Stimulated activated naive B cell treated with anti-CD40 and anti-IgM and Interleukin-4, amounts not matched to agents 10 μg/mL and 1 μg/mL and 100 μg/mL, for 72 hours (primary cell): ENCODE measurements at places on chromosomes 6 and 20.

- DNase-seq: no peak
Observed at GRCh38 chr20:3358676-3359340, 48.7 kb downstream of the DNAAF9 start.

DNA sequence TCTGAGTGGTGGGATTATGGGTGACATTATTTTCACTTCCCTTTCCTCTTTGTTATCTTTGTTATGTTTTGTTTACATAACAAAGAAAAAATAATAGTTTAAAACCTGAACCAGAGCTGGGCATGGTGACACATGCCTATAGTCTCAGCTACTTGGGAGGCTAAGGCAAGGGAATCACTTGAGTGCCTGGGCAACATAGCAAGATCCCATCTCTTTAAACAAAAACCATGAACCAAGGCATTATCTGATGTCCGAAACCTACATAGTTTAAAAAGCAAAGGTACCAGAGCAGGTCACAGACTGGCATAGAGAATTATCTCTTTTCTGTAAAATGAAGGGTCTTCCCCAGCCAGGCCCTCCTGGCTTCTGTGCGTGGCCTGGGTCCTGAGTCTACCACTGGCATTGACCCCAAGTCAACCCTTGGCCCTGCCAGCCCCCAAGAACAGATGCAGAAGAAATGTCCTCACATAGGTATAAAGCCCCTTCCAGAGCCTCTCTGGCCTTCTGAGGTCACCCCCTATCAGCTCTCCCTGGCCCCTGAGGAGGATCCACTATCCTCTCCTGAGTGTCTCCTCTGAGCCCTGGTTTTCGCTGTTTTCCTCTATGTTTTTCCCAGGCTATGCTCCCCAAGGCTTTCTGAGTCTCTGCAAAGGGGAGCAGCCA, 81.3 kb downstream of the TRERF1 start:
- DNase-seq: no peak
- H3K36me3 ChIP-seq: no peaks in the 10 kb centered on the region
- no peaks in the 10 kb centered on the region for H3K27me3 ChIP-seq

- H3K27ac ChIP-seq: no peak overlapping the region
- no peaks in the 10 kb centered on the region for H3K36me3 ChIP-seq
- peaks cover 12% of the 10 kb centered on the region for H3K4me1 ChIP-seq
- no peak for DNase-seq
- H3K27me3 ChIP-seq: peaks cover 4% of the 10 kb centered on the region
Observed at GRCh38 chr6:138491017-138491416, 8.3 kb downstream of the NHSL1 start.

DNA sequence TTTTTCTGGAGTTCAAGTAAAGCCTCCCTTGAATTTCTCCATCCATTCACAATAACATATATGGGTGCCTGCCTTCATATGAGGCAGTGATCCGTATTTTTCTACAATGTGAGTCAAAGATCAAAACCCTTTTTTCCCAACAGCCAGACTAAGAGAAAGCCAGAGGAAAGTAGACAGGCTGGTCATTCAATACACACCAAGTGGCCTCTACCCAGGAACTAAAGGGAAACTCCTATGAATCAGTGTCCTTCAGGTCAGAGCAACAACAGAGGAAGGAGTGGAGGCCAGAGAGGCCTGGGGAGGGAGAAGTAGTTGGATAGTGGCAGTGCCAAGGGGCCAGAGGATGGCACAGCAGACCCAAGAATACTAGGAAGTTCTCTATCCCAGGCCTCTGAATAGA, 23.8 kb downstream of the SIM1 start:
- H3K27me3 ChIP-seq: peaks cover 36% of the 10 kb centered on the region

DNA sequence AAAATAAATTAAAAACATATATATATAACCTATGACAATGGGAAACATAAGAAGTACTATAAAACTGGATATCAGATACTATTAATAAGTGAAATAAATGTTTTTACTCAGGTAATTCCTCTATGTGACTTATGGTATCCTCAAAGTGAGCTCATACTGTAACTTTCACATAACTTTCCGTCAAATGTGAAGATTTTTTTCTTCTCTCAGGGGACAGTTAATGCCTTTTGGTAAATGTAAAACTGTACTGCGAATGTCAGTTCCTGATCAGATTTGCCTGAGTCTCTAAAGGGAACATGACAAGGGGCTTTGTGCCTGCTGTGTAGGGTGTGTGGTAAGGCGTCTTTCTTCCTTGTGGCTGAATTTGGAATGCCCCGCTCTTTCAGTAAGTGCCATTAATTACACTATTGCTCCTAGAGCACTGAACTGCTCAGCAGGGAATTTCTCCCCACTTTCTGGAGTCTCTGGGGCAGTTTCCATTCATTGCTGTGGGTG, 271.8 kb downstream of the PRL start:
- H3K27ac ChIP-seq: peak overlapping the region; percentile 88
- H3K36me3 ChIP-seq: peaks cover 10% of the 10 kb centered on the region
- DNase-seq: peak; percentile 4
- H3K4me1 ChIP-seq: peaks cover 21% of the 10 kb centered on the region
- H3K27me3 ChIP-seq: no peaks in the 10 kb centered on the region

DNA sequence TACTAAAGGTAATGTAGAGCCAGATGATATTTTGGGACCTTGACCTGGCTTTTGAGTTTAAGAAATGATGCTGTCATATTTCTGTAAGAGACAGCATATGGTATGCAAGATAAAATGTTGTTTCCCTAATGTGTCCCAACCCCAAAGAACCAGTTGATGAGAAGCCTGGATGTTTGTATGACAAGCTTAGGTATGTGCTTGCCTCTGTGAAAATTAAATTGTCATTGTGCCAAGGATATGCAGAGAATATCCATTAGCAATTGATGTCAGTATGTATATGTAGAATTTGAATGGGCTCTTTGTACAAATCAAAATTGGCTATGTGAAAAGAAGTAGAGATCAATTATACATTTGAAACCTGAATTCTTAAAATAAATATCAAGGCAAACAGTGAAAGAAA, 650.8 kb upstream of the EYS start:
- H3K27ac ChIP-seq: no peak overlapping the region
- no peak for DNase-seq
- H3K4me3 ChIP-seq: no peak overlapping the region
- H3K36me3 ChIP-seq: no peaks in the 10 kb centered on the region

DNA sequence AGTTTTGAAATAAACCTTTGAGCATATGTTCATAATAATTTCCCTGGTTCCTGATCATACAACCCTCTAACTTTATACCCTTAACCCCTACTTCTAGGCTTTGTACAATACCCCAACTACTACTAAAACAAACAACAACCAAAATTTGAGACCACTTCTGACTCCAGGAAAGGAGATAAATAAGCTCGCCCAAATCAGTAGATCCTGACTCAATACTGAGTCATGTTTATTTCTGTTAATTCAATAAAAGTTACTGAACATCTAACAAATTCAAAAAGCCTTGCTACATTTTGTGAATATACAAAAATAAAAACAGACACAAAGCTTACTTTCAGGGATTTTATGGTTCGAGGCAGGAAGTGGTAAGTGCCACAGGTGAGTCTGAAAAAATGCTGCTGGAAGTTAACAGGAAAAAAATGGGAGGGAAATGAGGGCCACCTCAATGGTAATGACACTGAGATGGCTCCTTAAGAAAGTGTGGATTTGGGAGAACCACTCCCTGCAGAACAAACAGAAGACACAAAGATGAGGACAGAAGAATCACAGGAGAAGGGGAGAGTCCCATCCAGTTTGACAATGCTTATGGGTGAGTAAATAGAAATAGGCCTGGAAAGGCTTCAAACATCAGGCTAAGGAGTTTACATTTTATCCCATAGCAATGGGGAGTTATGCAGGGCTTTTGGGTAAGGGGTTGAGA, 63.4 kb downstream of the DST start:
- no peak overlapping the region for H3K27ac ChIP-seq
- no peaks in the 10 kb centered on the region for H3K4me1 ChIP-seq
- no peaks in the 10 kb centered on the region for H3K36me3 ChIP-seq

- H3K27ac ChIP-seq: peak overlapping the region; percentile 97
- H3K4me3 ChIP-seq: peak overlapping the region; percentile 96
- no peaks in the 10 kb centered on the region for H3K27me3 ChIP-seq
- H3K4me1 ChIP-seq: peaks cover 52% of the 10 kb centered on the region
- peaks cover 15% of the 10 kb centered on the region for H3K36me3 ChIP-seq
Observed at GRCh38 chr6:81751388-81752083, 945 bp downstream of the TENT5A start.

DNA sequence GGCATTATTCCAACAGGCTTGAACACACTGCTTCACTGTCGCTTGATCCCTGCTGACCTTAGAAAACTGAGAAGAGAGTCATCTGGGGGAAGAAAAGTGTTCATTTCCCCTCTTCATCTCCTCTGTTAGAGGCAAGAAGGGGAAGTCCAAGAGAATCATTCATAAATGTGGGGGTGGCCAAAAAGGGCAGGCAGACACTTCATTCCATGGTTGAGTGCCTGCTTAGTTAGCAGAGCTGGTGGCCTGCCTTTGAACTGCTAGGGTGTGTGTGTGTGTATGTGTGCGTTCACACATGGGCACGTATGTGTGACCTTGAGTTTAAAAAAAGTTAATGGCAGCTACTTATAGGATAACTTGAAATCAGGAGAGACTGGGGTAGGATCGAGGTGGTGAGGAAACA, 39.4 kb upstream of the RFPL4B start:
- H3K4me1 ChIP-seq: peaks cover 15% of the 10 kb centered on the region
- H3K4me3 ChIP-seq: peak overlapping the region; percentile 1
- no peaks in the 10 kb centered on the region for H3K36me3 ChIP-seq
- peaks cover 7% of the 10 kb centered on the region for H3K27me3 ChIP-seq
- peak overlapping the region; percentile 9 for H3K27ac ChIP-seq

DNA sequence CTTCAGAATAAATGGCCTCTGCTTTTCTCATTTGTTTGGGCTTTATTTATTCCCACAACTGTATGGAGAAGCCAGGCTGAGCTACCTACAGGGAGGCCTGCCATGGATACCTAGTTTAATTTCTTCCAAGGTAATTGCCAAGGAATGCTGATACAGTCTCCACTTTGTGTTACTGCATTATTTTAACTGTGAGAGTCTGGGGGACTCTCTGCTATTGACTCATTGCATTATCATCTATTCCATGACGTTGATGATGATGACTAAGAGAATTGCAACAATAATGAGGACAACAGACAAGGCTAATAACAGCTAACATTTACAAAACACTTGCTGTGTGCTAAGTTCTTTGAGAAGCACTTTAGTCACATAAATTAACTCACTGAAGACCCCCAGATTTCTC, 88.3 kb upstream of the COL21A1 start:
- H3K4me1 ChIP-seq: no peaks in the 10 kb centered on the region
- H3K27ac ChIP-seq: no peak overlapping the region
- no peak overlapping the region for H3K4me3 ChIP-seq
- no peak for DNase-seq

GRCh38 chr20:52405417-52405816, 213.8 kb upstream of the ZFP64 start:
- H3K27me3 ChIP-seq: peaks cover 9% of the 10 kb centered on the region
- H3K36me3 ChIP-seq: no peaks in the 10 kb centered on the region
- peaks cover 5% of the 10 kb centered on the region for H3K4me1 ChIP-seq
- DNase-seq: no peak
- H3K27ac ChIP-seq: no peak overlapping the region
- no peak overlapping the region for H3K4me3 ChIP-seq

- peaks cover 41% of the 10 kb centered on the region for H3K27me3 ChIP-seq
- DNase-seq: no peak
- H3K4me1 ChIP-seq: peaks cover 5% of the 10 kb centered on the region
Observed at GRCh38 chr20:23251779-23252178, 98.8 kb upstream of the NXT1 start.

- no peak for DNase-seq
- H3K27ac ChIP-seq: peak overlapping the region; percentile 97
- no peaks in the 10 kb centered on the region for H3K27me3 ChIP-seq
Observed at GRCh38 chr6:46221222-46221793, 50.5 kb upstream of the ENPP5 start.

DNA sequence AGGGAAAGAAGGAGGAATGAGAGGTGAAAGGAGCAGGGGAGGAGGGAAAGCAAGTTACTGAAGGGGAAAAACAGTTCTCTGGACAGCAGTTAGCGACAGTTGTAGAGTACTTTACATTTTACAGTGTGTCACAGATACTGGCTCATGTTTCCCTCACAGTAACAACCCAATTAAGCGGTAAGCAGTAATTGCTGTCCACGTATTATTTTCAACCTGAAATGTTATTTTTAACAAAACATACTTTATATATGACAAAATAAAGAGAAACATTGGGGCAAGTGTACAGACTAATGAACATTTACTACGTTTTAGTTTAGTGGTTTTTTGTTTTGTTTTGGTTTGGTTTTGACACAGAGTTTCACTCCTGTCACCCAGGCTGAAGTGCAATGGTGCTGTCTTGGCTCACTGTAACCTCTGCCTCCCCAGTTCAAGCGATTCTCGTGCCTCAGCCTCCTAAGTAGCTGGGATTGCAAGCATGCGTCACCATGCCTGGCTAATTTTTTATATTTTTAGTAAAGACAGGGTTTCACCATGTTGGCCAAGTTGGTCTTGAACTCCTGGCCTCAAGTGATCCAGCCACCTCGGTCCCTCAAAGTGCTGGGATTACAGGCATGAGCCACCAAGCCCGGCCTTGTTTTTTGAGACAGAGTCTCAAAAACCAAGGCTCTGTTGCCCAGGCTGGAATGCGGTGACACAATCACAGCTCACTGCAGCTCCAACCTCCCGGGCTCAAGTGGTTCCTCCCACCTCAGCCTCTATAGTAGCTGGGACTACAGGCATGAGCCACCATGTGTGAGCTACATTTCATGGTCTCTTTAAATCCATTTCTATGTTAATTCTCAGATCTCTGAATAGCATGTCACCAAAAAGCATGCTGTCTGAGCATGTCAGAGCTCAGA, 22.6 kb upstream of the BTN3A2 start:
- peak overlapping the region; percentile 70 for H3K27ac ChIP-seq
- no peaks in the 10 kb centered on the region for H3K36me3 ChIP-seq
- H3K4me1 ChIP-seq: peaks cover 12% of the 10 kb centered on the region
- H3K27me3 ChIP-seq: peaks cover 61% of the 10 kb centered on the region
- peak overlapping the region; percentile 70 for H3K4me3 ChIP-seq
